M059J (cell line): ENCODE measurements at places on chromosomes 7 and 10.

DNA sequence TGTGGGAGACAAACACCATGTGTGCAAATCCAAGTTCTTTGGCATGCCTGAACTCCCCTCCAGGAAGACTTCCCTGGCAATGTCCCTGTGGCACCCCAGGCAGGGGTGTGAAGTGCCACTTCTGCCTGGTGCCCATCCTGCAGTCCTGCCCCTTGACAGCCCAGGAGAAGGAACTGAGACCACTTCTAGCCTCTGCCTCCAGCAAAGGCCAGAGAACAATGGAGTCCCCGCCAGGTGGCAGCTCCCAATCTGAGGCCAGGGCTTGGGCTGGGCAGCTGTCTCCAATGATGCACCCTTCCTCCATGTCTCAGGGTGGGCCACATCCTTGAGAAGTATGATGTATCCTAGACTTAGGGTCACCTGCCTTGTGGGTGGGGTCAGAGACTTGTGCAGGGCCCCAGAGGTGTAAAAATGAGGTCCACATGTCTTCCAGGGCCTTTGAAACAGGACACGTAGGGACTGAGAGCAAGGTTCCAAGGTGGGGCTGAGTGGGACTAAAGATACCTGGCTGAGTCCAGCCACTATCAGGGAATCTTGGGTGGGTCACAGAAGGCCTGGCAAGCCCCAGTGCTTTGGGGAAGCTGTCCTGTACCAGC lies 5.5 kb downstream of the FXYD4 start:
- no peak for DNase-seq

DNA sequence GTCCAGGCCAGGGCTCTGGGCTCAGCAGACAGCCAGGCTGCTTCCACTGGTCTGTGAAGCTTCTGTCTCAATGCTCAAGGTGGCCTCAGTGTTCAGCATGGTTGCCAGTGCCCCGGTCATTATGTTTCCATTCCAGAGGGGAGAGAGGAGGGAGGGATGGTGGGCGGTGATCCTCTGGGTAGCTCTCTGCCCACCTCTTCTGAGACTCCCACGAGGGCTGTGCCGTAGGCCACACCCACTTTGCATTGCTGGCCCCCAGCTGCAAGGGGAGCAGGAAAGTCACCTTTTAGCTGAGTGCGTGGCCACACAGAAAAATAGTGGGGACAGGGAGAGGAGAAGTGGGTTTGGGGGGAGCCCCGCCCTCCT lies 42.5 kb downstream of the FOXK1 start:
- DNase-seq, result peak; percentile 65

GRCh38 chr7:79647711-79648110 lies 194.2 kb upstream of the MAGI2 start:
- no peak for DNase-seq

DNA sequence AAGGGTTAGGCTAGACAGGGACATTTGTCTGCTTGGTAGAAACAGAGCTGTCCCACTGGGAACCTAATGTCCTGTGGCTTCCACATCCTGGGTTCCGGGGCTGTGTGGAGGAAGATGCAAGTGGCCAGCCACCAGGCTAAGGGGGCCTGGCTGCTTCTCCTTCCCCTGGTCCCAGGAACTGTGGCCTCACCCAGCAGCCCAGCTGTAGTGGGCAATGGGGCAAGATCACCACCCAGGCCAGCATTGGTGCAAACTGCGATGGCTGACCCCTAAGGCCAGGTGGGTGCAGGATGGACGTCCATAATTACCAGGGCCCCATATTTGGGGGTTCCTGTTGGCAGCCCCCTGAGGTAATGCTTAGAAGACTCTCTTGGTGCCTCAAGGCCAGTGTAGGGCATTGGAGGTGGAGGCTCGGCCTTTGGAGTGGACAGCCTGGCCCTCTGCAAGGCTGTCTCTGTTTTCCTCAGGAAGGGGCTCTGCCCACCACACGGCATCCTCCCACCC lies 226.7 kb downstream of the TCF7L2 start:
- no peak for DNase-seq

- peak; percentile 64 for DNase-seq
Measured at GRCh38 chr10:123583639-123584418, 82.3 kb upstream of the GPR26 start.
